B cell (primary cell): ENCODE measurements at places on chromosomes 6 and 20.

DNA sequence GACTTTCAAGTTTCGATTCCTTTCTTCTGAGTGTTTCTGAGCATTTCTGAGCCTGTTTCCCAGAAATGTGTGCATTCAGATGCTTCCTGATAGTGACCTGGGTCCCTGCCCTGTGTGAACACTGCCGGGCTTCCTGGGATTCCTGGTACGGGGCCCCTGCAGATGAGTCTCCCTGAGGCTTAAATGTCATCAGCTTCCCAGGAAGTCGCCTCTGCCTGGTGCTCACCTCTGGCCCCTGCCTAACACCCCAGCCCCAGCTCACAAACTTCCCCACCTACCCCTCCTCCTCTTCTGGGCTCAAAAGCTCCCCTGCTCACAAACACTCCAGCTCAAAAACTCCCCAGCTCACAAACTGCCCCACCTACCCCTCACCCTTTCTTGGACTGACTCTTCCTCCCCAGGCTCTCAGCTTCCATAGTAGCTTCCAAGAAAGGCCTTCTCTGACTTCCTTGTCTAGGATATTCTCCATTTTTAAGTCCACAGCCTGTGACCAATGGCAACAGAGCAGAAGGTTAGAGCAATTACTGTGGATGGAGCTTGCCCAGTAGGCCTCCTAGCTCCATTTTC, 42.0 kb downstream of the TGM2 start:
- DNase-seq = no peak

- peak; percentile 25 for DNase-seq
These were observed 15.8 kb upstream of the MAP7 start for GRCh38 chr6:136566007-136566487.

- no peak for DNase-seq
These were observed 43.0 kb upstream of the HLA-E start for GRCh38 chr6:30446259-30446658.

GRCh38 chr6:112571488-112572270, 224.5 kb downstream of the RFPL4B start:
- DNase-seq = no peak

DNA sequence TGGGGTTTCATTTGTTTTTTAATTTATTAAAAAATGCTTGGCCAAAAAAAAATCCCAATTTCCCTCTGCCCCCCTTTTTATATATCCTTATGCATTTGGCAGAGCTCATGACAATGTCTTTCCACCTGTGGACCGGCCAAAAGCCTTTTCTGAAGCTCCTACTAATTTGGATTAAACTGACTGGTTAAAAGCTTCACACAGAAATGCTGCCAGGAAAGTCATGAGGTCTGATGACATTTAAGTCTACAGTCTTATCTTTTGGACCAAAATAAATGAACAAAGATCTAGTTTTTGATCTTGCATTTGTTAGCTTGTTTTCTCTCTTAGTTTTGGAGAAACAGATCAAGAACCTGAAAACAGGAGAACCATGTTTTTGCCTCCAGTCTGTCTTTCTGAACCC, 66.1 kb downstream of the TRMT11 start:
- DNase-seq = no peak

DNA sequence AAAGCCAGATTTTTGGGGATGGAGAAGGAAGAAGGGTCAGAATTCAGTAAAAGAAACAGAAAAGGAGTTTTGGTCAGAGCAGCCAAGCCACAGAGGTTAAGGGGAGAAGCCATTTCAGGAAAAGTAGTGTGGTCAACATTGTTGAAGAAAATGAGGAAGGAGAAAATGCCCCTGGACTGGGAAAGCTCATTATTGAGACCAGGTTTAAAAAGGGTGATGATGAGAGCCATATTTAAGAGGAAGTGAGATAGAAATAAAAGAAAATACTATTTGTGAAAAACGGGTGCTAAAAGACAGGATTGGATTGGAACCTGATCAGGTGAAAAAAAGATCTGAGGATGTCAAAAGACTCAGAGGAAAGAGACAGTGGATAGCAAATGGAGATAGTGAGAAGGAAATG, 75.8 kb downstream of the CEP162 start:
- no peak for DNase-seq

DNA sequence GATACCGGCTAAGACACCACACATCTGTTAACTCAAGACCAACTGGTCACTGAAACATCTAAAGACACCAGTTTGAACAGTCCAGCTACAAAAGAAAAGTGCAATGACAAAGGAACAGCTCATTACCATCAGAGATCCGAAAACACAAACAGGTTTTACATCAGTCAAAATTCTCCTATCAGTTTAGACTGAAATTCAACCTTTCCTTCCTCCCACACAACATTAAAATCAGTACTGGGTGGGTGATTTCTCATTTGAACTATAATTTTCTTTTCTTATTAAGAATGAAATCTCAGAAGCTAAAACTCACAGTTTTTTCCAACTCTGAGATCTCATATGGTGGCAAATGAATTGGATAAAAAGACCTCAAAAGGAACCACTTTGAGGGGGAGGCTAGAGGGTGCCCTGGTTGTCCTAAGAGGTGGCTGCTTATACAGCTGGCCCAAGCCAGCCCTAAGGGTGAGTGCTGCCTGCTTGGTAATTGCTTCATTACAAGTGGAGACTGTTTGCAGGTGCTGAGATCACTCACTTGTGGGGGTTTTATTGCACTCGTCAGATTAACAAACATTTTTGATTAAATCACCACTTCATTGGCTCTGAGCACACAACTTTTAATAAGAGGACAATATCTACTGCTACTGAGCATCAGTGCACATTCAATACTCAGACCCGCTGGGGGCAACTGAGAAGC, 4.3 kb downstream of the CCDC167 start:
- DNase-seq = no peak

DNA sequence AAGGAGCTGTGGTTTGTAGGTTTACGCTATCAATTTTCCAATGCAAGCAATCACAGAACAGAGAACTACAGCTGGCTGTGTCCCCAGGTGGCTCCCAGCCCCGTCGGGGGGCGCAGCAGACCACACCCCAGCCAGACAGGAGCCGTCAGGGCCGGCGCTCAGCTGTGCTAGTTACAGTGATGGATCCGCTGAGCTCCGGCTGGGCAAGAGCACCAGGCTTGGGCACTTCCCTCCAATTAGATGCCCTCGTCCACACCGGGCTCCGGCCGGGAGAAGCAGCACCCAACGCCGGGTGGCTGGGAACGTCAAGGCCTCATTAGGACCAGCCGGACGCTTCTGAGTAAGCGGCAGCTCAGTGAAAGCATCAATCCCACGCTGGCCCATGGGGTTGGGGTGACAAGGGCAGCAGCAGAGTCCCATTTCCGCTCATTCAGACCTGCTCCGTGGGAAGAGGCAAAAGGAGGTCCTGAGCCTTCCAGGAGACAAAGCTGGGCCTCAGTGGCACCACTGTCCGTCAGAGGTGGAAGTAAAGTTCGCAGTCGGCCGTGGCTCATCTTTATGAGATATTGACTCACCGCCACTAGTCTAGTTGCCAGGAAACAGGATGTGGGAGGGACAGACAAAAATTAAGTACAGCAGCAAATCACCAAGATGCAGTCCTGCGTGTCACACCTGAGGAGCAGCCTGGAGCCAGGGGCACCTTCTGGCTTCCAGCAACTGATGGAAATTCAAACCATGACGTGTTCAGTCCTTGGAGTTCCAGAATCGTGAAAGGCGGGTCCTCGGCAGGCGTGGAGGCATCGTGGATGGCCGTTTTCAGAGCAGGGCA, 164.1 kb downstream of the TAF4 start:
- no peak for DNase-seq

DNA sequence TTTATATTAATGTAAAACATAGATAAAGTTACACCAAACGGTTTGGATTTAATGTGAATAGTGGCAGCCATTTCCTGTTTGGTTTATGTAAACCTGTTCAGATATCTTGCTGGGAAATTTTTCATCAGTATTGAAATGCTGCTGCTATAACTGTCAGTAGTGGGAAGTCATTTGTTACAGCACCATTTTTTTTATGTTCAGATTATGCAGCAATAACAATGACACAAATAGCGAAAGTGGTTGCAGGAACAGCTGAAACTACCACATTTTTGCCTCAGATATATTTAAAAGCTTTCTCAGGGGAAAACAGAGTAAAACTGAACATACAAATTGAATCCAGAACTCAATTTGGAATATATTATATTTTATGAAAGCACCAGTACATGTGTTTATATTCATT, 128.8 kb upstream of the SIM1 start:
- DNase-seq = no peak

DNA sequence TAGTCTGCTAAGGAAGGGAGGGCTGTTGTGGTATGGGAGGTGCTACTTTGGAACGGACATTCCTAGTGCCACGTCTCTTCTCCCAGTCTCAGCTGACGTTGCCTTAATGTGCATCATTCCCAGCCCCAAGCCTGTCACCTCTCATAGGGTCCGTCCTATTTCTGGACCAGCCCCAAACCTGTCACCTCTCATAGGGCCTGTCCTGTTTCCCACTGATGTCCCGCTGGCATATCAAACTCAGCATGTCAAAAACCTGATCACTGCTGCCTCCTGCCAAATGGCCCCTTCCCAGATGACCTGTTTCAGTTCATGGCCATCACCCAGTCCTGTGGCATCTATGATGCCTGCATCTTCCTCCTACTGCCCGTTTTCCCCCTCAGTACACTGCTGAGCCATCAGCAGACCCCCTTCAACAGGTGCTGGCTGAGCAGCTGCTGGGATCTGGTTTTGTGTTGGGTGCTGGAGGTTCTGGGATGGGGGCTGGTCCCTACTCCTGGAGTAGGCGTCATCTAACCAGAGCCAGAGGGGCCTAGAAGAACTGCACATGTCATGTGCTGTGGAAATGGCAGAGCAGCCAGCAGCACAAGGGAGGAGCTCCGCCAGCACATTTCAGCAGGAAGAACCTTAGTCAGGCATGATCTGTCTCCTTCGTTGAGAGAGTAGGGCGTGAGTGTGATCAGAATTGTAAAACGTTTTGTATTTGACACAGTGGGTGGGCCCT, 3.3 kb downstream of the ENTPD6 start:
- DNase-seq = no peak

DNA sequence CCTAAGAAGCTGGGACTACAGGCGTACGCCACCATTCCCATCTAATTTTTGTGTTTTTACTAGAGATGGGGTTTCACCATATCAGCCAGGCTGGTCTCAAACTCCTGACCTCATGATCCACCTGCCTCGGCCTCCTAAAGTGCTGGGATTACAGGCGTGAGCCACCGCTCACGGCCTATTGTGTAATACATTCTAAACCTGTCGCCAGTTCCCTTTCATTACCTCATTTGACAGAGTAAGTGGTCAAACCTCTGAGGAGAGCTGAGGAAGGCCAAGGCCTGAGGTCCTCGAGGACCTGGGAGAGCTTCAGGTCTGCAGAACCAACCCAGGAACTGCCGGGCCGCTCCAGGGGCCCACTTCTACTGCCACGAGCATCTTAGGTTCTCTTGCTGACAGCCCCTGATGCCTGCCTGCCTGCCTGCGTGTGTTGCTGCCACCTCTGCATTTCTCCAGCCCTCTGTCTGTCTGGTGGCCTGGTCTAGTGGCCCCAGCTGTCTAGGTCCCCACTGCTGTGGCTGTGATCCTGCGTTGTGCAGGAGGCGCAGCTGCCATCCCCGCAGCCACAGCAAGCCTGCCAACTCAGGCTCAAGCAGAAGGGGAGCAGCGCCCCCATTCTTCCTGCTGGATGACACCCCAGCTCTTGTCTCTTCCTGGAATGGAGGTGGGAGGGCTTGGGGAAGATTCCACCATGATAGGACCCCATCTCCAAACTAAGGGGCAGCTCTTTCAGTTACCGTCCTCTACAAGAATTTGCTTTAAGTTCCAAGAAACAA, 45.3 kb downstream of the PRR18 start:
- DNase-seq = no peak

GRCh38 chr6:161038229-161039031, 46.9 kb downstream of the MAP3K4 start:
- DNase-seq = no peak
